Pons (tissue), 1 donor: ENCODE measurements at places on chromosomes 7 and 10.

- no peak for DNase-seq
Observed at GRCh38 chr10:110110338-110110737, 97.1 kb upstream of the MXI1 start.

DNA sequence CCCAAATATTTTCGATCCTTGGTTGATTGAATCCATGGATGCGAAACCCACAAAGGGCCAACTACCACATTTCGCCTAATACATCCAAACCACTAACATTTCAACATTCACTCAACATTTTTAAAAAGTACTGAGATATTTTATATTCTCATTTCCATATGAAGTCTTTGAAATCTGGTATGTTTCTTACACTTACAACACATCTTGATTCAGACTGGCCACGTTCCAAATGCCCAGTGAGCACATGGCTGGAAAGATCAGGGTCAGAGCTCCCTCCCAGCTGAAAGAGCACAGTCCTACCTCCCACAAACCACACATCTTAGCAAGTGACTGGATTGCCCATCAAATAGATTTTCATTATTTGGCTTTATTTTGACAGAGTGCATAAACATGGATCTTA lies 18.9 kb downstream of the NCAPG2 start:
- no peak for DNase-seq

DNA sequence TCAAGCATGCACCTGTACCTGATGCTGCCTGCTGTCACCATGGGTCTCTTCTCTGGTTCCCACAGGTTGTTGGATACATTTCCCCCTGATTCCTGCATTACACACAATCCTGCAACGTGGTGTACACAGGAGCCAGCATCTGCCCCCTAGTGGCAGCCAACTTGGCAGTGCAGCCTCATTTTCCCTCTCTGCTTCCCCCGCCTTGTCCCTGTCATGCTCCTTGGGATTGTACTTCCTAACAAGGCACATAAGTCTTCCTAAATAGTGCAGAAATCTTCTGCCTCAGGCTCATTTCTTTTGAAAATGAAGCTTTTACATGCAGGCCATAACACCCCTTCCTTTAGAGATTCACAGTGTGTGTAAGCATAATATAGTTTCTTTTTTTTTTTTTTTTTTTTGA lies 387.5 kb downstream of the CCSER2 start:
- DNase-seq: peak; percentile 6

DNA sequence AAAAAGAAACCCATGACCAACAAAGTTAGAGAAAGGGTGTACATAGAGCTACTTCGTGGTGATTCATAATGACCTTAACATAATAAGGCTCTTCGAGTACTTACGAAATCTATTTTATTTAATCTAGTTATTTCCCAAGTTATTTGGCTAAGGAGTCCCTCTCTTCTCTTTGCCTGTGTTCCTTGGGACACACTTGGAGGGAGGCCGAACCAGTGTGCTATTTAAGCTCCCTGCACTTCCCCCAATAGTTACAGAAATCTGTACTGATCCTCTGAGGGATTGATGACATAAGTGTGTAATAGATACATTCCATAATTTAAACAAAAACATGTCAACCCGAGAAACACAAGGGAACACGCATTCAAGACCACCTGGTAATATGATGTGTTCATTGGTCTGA lies 351.1 kb downstream of the GATA3 start:
- DNase-seq: no peak

DNA sequence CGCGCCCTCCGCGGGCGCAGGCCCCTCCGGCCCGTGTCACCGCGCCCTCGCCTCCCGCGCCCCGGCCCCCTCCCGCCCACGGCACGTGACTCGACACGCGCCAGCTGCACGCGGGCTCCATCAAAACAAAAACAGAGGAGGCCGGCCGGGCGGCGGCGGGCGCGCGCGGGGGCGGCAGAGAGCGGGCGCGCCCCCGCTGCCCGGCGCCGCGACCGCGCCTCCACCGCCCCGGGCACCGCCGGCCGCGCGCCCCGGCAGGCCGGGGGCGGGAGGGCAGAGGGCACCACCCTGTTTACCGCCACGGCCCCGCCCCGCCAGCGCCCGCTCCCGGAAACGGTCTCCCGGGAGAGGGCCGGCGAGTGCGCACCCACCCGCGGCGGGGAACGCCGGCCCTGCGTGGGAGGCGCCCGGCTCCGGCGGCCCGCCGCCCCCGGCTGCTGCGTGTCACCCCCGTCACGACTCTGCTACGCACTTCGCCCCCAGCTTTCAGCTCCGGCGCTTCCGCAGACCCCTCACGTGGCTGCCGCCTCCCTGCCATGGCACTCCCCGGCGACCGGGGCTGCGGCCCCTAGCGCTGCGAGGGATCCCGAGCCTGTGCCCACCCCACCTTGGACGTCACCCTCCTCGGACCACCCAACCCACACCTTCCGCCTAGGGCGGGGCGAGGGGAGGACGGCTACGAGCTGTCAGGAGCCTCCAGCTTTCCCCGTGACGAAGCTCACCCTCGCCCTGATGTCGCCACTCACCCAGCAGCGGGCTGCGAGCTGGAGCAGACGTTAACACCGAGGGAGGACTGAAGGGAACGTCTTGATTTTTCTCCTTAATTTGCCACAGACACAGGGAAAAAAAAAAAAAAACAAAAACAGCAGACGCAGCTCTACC lies 221.6 kb upstream of the MKLN1 start:
- peak; percentile 67 for DNase-seq

DNA sequence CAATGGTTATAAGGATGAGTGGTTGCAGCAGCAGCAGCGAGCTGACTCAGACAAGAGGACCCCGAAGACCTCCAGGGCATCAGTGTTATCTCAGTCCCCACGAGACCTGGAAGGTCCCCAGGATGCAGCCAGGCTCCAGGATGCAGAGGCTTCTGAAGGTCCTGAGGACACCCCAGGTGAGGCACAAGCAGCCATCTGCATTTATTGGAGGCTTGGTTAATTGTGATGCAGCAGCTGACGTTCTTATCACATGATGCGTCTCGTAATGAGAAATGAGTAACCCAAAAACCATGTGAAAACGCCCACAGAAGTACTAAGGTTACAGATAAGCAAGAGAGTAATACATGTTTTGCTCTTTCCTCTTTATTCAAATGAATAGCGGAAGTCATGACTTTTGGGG lies 17.4 kb downstream of the C7orf57 start:
- no peak for DNase-seq

- no peak for DNase-seq
Observed at GRCh38 chr10:90420637-90421318, 437.1 kb downstream of the HTR7 start.

- DNase-seq: peak; percentile 44
Observed at GRCh38 chr7:105268056-105268455, 120.7 kb downstream of the SRPK2 start.

GRCh38 chr10:44965651-44966097 lies 6.1 kb downstream of the RASSF4 start:
- DNase-seq: no peak
